ENCODE measurements at places on chromosomes 6 and 20.
A peak's percentile ranks its signal among the peaks of the same experiment; 100 is the strongest.

GRCh38 chr20:33893314-33893713 is 82.2 kb downstream of the CHMP4B start:
- DNase-seq: no peak

- DNase-seq: no peak
These were observed 517.5 kb downstream of the PREX1 start for GRCh38 chr20:48310305-48310704.

- no peak for DNase-seq
These were observed 422.6 kb downstream of the QKI start for GRCh38 chr6:163836876-163837690.

DNA sequence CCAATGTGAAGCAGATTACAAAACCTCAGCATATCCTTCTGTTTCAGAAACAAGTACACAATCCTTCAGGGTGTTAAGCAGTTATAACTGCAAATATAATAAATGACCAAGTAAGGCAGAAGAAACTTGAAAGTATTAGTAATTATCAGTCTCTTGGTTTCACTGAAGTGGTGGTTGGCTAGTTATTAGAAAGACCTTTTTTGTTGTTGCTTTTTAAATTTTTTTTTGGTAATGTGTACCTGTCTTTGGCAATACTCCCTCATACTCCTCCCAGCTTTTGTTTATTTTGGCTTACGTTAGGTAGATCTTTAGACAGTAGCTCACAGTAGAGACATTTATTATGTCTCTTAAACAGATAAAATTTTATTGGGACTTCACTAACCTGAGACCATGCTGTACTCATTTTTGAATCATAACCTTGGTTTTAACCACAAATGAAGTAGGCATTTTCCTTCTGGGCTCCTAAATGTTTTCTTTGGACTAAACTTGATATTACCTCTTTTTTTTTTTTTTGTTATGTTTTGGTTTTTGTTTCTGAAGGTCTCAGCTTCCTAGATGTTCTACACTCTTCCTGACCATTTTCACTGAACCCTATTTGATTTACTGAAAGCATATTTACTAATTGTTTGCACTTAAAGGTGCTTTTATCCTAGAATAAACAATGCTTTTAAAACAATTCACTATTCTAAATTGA is 6.4 kb downstream of the CD2AP start:
- peak; percentile 34 for DNase-seq

DNA sequence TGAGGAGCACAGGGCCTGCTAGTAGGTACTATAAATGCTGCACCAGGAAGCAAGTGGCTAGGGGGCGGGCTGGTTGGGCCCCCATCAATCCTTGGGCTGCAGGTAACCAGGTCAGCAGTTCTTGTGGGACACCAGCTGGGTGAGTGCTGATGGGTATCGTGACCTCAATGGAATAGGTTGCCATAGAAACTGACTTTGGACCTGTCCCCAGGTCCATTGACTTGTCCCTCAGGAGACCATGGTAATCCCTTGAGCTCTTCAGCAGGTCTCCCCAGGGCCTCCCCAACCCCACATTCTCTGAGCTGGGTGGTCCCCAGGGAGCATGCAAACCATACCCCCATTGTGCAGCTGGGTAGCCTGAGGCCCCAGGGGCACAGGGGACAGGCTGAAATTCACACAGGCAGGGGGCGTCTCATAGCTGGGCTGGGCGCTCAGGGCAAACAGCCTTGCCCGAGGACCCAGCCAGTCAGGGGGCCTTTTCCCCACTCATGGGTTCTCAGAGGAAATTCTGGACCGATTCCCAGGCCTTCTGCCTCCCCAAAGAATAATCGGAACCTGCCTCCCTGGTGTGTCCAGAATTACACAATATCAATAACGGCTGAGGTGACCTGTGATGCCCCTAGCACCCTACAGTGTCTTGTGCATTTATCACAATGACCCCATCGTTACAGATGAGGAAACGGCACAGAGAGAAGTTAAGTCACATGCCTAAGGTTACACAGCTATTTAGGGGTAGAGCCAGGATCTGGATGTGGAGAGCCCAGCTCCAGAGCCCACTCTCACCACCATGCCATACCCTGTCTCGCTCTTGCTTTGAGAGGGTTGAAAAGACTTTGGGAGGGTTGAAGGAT is 35.9 kb downstream of the SRC start:
- no peak for DNase-seq

DNA sequence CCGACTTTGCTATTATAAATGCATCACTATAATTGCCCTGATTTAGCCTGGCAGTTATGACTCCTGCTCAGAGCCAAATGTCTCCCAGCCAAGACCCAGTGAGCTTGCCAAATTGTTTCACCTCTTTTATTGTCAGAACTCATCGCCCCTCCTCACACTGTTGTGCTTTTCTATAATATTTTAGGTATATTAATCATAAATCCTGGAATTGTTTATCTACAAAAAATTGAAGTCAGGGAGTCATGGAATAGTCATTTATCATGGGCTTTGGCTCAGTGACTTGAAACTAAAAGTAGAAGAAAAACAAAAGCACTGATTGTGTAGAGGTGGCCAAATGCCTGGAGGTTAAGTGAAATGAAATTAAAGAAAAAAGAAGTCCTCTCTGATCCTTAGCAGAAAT is 85.6 kb downstream of the PFDN4 start:
- no peak for DNase-seq

GRCh38 chr6:147508042-147508865 is at the start of gene SAMD5:
TSS of gene SAMD5 (plus strand) at chr6:147508690. CDS start at chr6:147508929, 239 bp downstream.
- DNase-seq: peak; percentile 26

DNA sequence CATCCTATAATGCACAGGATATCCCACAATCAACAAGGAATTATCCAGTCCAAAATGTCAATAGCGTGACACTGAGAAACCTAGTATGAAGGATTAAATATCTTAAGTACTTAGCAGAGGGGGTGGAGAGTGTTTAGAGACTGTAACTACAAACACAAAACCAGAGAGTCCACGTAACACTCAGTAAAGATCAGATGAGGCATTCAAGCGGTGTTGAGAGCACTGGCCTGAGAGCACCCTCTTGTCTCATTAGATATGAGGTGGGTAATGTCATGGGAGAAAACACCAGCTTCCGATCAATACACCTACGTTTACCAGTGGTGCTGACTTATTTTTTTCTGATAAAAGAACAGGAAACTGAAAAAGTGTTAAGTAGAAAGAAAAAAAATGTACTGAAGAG is 2.3 kb downstream of the FAM184A start:
- peak; percentile 19 for DNase-seq

- DNase-seq: no peak
These were observed 6.9 kb downstream of the SESN1 start for GRCh38 chr6:109087661-109088264.

- DNase-seq: no peak
These were observed 68.2 kb upstream of the XRN2 start for GRCh38 chr20:21234806-21235483.

GRCh38 chr6:16277101-16277981 is 39.0 kb downstream of the GMPR start:
- DNase-seq: no peak

DNA sequence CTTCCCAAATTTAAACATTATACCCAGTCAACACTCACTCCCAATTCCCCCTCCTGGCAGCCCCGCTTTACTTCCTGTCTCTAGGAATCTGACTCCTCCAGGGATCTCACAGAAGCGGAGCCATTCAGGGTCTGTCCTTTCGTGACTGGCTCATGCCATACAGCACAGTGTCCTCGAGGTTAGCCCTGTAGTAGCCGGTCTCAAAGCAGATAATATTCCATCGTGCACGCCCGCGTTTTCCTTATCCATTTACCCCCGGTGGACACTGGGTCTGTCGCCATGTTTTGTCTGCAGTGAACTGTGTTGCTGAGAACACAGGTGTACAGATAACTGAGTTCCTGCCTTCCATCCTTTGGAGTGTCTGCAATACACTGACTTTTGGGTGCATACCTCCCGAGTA is 95.3 kb downstream of the TTLL2 start:
- no peak for DNase-seq

- no peak for DNase-seq
These were observed 38.9 kb upstream of the NKX2-4 start for GRCh38 chr20:21436205-21436604.

DNA sequence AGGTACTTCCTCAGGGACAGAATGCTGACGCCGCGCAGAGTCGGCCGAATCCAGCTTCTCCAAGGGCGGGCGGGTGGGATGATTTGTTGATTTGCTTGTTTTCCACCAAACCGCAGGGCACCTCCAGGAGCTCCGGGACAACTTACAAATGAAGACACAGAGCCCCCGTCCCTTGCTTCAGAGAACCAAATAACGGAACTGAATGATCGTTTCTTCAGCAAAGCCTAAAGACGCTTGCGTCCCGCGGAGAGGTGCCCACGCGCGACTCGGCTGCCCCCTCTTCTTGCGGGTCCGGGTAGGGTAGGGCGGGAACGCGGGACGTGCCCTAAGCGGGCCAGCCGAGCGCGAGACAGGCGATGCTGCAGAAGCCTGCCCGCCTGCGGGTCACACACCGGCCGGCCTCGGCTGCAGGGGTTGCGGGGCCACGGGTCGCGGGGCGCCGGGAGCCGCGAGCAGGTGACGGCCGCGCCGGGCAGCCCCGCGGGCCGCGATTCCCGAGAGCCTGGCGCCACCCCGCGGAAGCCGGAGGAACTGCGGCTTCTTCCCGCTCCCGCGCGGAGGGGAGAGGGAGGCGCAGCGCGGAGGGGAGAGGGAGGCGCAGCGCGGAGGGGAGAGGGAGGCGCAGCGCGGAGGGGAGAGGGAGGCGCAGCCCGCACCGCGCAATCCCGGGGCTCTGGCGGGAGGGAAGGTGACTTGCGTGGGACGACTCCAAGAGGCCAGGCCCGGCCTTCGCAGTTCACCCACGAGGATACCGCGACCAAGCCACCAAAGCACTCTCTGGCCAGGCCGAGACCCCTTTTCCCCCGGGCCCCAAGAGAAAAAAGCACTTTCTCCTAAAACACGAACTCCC is 7.7 kb upstream of the FOXF2 start:
- no peak for DNase-seq

- no peak for DNase-seq
These were observed 238.1 kb upstream of the HS3ST5 start for GRCh38 chr6:114580882-114581281.

DNA sequence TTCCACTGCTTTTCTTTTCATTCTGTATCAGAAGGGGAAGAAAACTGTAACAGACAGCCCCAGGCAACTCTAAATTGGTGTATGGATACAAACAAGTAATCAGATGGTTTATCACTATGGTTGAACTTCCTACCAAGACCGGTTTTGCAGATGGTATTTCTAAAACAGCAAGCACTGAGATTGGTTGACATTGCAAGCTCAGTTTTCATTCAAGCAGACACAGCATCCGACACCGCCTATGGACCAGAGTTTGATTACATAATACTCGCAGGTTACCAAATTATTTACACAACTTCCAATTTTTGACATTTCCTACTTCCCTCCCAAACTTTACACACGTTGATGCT is 209.9 kb downstream of the ALDH8A1 start:
- no peak for DNase-seq

- no peak for DNase-seq
These were observed 751.1 kb downstream of the DHX35 start for GRCh38 chr20:39713076-39713840.

DNA sequence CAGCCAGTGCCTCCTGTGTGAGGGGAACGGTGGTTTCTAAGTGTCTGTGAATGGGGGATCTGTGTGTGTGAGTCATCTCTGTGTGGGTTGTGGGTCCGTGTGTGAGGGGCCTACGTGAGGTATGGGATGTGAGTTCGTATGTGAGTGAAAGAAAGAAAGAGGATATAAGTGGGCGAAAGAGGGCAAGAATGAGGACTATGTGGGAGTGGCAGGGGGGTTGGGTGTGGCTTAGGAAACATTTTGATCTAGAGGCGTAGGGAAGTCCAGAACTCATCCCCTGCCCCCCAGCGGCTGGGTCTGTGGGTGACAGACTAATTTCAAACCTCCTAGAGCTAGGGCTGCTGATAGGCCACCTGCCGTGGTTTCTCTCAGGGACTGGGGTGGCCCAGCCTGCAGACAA is 35.5 kb downstream of the DHX35 start:
- no peak for DNase-seq

DNA sequence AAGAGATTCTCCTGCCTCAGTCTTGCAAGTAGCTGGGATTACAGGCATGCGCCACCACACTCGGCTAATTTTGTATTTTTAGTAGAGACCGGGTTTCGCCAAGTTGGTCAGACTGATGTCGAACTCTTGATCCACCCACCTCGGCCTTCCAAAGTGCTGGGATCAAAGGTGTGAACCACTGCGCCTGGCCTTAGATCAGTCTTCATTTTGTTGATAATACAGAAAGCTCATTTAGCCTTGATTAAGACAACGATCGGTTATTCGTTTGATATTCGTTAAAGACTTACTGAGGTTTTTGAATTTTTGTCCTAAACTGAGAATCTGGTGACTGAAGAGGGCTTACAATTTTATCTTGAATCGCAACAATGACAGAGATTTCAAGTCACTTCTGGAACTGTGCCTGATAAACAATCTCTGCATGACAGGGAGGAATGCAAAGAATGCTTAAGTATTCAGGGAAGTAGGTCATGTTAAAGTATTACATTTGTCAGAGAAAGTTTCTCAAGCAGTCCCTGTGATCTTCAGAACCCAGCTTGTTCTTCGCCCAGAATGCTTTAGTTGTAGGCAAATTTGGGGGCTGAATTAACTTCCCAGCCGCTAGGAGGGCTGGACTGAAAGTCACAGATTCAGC is 14.8 kb downstream of the AKAP12 start:
- DNase-seq: no peak

DNA sequence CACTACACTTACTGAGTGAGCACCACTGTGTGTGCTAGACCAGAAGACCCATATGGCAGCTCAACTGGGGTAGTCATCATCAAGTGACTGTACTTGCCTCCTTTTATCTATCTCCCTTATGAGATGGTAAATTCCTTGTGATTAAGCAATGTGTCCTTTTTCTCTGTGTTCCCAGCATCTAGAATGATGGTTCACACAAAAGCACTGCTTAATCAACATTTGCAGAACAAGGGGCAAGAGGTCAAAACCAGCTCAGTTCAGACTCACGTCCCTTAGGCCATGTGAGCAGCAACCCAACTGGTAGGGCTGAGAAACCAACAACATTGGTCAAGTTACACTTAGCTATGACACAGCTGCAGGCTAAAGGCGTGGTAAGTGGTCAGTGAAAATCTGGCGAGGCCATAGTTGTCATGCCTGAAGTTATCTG is 10.0 kb downstream of the TRAM2 start:
- no peak for DNase-seq

DNA sequence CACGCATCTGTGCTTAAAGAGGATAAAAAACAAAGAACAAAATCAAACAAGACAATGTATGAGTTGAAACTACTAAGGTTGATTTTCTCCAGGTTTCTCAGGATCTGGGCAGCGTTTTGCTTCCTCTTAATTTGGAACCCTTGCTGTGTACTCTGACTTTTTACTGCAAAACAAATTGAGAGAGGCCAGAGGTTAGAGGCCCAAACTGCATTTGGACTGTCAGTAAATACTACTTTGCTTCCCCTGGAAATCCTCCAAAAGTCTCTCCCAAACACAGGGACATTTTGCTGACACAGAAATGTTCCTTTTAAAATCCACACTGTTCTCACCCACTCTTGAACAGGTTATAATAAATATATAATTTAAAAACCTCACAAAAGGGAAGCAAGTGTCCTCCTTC is 1.1 kb downstream of the ARG1 start:
- DNase-seq: no peak

GRCh38 chr6:168778201-168778600 is 337.2 kb downstream of the SMOC2 start:
- no peak for DNase-seq

- no peak for DNase-seq
These were observed 255.9 kb upstream of the RIN2 start for GRCh38 chr20:19502169-19502568.

- DNase-seq: no peak
These were observed 49.9 kb downstream of the PPP1R16B start for GRCh38 chr20:38855356-38855755.

Data from DMS79 treated with DMSO at 0.1 percent for 48 hours (cell line).